Activated naive CD4-positive, alpha-beta T cell treated with anti-CD3 and anti-CD28 coated beads, Interleukin-2, amount 10 ng/mL, durations not matched to agents 7 days and 5 days (primary cell): ENCODE measurements at places on chromosomes 7 and 10.

DNA sequence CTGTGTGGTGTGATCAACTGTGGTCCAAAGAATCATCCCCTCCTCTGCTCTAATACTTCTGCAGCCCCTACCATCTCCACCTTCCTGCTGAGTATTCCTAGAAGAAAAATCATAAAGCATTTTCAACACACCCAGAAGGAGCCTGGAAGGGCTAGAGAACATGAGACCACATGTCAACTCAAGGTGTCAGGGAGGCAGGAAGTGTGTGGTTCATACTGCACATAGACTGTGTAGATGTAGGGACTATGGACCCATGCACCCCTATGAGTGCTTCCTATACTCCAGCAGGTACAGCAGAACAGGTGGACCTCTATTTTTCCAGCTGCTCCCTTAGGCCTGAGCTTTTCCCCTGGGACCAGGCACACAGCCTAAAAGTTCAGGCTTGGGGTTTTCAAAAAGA, 2.6 kb upstream of the ZNF746 start:
- DNase-seq, result no peak

- DNase-seq, result no peak
Measured at GRCh38 chr10:119675483-119676170, 24.4 kb downstream of the BAG3 start.

DNA sequence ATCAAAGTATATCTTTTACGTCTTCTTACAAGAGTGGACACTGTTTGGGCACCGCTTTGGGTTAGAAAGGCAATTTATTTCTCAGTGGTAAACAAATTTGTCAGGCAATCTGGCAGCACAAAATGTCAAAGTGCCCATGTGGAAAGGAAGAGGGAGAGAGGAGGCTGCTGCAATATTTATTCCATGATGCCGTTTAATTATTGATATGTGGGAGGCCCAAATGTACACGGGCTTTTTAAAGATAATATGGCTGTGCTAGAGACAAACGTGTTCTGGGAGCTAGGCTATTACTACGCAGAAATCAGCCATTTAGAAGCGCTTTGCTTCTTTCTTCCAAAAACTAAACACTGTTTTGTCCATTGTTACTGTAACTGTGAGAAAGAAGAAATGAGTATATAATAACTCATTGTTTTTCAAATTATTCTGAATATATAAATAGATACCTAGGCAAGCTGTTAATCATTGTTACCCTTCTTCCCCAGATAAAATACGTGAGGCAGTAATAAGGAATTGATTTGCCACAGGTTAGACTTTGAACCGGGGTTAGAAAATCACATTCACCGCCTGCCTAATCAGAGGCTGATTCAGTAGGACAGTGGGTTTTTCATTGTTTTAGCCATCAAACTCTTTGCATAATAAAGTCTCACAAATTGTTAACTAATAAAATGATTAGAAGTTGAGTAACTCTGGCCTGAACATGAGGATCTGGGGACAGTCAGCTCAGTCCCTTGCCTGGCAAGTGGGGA, 116.5 kb upstream of the FRMD4A start:
- DNase-seq, result no peak

GRCh38 chr10:30378201-30378995, 29.3 kb upstream of the MTPAP start:
- no peak for DNase-seq

- DNase-seq, result no peak
Measured at GRCh38 chr10:22477334-22478287, 132.3 kb downstream of the SPAG6 start.

- no peak for DNase-seq
Measured at GRCh38 chr7:64099656-64100531, 54.7 kb downstream of the ZNF727 start.

DNA sequence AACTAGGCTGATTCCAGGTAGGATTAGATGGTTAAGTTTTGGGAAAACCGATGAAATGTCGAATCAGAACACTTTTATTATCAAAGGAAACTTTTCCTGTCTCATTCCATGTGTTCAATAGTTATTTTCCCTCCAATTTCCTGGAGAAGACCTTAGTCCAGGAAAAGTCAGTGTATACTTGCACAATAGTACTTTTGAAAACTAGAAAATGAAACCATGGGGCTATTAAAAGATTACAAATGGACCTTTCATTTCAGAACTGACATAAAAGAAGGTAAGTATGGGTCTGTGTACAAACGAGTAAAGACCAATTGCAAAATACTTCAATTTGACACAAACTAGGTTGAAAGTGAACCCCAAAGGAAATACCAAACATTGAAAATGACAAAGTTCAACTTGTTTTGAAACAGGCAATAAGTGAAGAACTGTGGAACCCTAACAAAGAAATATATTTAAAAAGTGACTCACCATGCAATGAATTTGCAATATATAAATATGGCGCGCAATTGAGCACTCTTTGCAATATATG, 2.1 kb downstream of the AVPI1 start:
- no peak for DNase-seq

- DNase-seq, result peak; percentile 61
Measured at GRCh38 chr7:100745184-100745583, 11.8 kb downstream of the ZAN start.

DNA sequence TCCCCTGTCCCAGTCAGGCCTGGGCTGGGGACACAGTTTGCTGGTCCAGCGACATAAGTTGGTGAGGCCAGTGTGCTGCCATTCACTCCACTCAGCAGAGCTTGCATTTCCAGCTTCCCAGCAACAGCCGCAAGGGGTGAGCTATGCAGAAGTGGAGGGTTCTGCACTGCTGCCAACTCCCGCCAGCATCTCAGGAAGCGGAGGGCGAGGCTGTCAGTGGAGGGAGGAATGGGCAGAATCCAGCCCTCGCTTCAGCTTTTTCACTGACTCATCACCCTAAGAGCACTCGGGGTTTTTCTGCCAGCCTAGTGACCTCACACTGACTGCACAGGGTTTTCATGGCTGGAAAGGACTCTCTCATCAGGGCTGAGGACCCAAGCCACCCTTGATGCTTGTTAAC, 625.1 kb upstream of the MKI67 start:
- no peak for DNase-seq
